ENCODE measurements at places on chromosomes 16 and 17. TPM values are rescaled to one million over a fixed set of nuclear protein-coding genes. Genes with fewer than 3 reads are reported as not detected.
A peak's percentile ranks its signal among the peaks of the same experiment; 100 is the strongest.

Gene SNX11
- 26.5 TPM for polyA plus RNA-seq

Gene SOCS3
- polyA plus RNA-seq: 38.9 TPM

Gene DEXI
- 58.9 TPM for polyA plus RNA-seq

Gene MT3
- polyA plus RNA-seq: 0.99 TPM

Gene TNP2
- not detected for polyA plus RNA-seq

Gene TMC8
- 139 TPM for polyA plus RNA-seq

Gene TMC5
- polyA plus RNA-seq: not detected

Gene ASGR1
- not detected for polyA plus RNA-seq

Gene MFAP4
- not detected for polyA plus RNA-seq

- DNase-seq: no peak
Observed at GRCh38 chr16:60151987-60152386, 1417.9 kb upstream of the GOT2 start.

DNA sequence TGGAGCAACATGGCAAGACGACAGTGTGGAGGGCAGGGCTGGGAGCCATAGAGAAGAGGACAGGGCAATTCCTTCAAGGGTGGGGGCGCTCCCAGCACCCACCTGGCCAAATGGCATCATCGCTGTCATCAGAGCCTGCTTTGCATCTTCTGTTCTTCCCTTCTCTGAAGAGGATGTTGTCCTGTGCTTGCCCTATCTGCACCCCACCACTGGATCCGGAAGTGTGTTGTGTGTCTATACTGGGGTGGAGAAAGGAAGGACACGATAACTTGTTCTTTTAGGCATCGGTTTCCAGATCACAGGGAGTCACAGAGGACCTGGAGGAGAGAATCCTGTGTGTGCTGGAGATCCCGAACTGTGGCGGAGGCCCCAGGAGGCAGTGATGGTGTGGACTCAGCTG lies 25.7 kb upstream of the ANKRD40CL start:
- no peak for DNase-seq

GRCh38 chr17:39171933-39172332 lies 6.0 kb upstream of the ARL5C start:
- no peak for DNase-seq

- DNase-seq: no peak
Observed at GRCh38 chr17:65060631-65061254, 4.2 kb upstream of the GNA13 start.

- DNase-seq: no peak
Observed at GRCh38 chr16:11964761-11965551, at the start of gene TNFRSF17. Gene TNFRSF17, plus strand, starts transcription at chr16:11965210. Its CDS starts 115 bp downstream, at chr16:11965325.

DNA sequence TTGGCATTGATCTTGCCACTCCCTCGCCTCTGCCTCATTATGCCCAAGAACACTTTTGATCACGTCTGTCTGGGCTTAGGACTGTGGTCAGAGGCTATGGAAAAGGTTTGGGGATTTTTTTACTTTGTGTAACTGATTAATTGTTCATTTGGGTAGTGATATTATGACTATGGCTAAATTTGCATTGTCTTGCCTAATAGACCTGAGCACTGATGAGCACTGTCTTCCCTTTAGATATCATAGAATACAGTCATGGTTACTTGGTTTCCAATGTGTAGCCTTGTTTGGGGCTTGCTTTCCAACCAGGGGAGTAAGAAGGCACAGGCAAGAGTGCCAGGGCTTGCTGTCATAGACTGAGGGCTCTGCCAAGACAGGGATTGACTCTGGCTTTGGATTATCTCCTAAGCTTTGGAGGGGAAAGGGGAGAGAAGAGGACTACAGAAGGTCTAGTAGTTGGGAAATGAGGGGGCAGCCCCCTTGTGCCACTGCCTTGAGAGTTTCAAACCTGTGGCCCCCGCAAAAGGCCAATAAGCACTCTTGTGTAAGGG lies 13.7 kb downstream of the LIMD2 start:
- no peak for DNase-seq

DNA sequence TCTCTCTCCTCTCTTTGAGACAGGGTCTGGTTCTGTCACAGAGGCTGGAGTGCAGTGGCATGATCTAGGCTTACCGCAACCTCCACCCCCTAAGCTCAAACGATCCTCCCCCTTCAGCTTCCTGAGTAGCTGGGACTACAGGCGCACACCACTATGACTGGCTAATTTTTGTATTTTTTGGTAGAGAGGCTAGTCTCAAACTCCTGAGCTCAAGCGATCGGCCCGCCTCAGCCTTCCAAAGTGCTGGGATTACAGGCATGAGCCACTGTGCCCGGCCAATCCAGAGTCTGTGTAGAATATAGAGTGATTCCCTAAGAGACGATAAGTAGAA lies 65.8 kb upstream of the RPH3AL start:
- DNase-seq: peak; percentile 15

GRCh38 chr17:15462976-15463772 lies 4.2 kb downstream of the CDRT4 start:
- no peak for DNase-seq

DNA sequence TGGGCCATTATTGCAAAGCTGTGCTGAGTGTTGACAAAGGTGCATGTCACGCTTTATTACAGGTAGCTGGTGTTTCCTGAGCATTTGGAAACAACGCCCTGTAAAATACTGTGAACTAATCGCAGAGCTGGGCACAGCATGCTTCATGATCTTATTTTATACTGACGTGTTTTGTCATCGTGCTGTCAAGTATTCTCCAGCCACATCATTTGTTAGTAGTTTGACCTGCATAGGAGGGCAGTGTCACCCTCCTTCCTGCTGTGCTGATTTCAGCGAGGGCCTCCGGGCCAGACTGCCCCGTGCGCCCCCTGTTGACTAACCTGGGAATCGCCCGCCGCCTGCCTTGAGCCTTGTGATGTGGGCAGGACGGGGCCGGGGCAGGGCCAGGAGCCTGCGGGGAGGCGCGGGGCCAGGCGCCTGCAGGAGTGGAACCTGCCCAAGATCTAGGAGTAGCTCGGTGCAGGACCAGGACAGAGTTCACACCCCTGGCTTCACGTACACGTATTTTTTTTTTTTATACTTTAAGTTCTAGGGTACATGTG lies 820.7 kb downstream of the KCNJ18 start:
- no peak for DNase-seq

Data from CD8-positive, alpha-beta memory T cell (primary cell).